Heart left ventricle (tissue), 16 donors: ENCODE measurements at places on chromosomes 2 and 18.

GRCh38 chr2:62147610-62148301, 48.2 kb upstream of the B3GNT2 start:
- DNase-seq, result no peak

DNA sequence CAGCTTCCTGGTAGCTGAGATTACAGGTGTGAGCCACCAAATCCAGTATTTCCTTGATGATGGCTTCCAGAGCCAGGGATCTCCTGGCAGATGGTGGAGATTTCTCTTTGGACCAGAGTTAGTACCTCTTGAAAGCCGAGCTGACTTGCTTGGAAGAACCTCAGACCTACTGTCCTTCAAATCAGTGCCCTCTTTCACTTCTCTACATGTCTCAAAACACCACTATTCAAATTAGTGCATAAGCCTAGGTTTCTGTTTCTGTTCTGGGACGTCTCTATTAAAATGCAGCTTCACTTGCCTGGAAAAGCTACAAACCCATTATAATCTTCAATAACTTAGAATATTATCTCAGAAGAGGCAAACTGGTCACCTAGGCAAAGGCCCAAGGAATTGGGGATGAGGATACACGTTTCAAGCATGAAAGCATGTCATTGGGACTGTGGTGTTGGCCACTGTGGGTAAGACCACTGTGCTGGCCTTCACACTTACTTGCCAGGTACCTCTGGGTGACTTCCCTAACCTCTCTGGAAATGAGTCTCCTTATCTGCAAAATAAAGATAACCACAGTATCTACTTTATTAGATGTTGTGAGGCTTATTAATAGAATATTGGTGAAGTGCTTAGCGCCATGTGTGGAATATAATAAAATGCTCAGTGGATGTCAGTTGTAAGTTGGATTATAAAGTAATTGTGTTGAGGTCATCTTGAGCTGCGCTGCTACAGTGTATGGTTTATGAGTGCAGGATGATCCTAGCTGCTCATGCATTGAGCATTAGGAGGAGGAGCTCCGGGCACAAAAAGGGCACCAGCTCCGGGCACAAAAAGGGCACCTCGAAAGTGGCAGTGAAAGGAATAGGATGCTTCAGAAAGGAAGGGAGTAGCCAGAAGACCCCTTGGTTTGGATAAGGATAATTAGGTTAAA, 84.5 kb downstream of the DOCK10 start:
- DNase-seq, result no peak

DNA sequence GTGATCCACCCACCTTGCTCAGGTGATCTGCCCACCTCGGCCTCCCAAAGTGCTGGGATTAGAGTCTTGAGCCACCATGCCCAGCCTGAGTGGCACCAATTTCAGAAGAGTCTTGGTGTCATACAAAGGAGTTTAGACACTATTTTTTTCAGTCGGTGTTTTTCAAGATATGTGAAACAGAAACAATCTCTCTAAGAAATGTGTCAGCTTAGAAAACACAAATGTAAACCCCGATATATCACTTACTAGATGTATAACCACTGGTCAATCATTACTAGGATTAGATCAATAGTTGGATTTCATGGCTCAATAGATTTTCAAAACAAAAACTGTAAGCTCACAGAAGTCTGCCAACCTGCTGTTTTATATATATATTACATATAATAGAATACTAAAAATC, 67.2 kb upstream of the FRZB start:
- no peak for DNase-seq

DNA sequence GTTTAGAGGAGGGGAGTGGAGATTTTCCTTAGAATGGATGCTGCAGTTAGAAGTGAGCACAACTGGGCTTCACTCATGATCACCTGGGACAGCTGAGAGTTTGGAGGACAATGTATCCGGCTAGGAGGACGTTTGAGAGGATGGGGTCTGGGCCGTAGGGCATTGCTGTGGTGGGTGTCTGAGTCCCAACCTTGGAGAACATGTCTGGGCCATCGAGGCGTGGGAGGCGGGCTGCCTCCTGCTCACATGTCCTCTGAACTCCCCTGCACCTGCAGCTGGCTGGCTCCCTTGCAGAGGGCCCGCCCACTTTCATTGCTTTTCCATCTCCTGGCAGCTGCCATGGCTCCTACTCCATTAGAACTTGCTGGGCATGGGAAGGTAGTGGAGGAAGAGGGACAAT, 203.0 kb upstream of the PXDN start:
- no peak for DNase-seq

DNA sequence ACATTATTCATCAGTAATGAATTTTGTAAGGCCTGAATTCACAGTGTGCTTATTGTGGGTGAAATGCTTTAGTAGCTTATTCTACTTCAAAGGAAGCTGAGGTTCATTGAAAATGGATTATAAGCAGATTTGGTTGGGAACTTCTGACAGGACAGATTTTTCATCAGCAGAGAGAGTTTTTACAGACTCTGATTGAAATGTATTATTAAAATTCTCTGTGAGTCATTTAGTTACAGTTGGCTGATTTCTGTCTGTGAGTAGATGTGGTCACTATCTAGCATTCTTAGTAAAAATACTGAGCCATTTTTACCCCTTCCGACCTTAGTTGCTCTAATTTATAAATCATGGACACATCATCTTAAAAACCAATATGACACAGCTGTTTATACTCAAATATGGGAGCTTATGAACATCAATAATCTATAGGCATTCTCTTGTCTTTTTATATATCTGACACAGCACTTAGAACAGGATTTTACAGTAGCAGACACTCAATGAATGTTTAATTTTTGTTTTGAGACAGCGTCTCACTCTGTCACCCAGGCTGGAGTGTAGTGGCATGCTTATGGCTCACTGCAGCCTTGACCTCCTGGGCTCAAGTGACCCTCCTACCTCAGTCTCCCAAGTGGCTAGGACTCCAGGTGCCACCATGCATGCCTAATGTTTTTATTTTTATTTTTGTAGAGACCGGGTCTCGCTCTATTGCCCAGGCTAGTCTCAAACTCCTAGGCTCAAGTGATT, 239.6 kb downstream of the BABAM2 start:
- DNase-seq, result no peak

DNA sequence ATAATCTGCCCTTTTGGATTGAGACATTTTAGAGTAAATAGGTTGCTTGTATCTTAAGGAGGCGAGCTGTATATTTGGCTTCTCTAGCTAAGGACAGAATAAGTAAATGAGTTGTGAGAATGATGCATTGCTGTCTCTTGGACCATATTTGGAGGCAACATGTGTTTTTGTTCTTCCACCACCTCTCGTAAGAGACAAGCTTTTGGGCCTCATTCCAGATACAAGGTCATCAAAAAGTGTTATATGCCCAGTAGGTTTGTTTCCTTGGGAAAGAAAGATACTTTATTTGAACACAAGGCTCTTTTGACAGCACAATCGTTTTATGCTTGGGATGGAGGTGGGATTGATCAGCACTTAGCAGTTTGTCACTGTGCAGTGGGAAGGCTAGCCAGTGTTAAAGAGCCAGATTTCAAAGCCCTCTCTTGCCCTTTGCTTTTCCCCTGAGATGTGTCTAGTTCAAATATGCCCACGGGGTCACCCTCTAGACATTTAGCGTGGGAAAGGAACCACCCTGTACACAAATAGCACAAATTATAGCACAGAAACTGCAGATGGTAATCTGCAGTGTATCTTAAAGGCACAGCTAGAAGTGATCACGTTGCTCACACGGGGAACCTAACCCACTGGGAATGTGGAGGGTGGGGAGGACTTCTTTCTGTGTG, 131.3 kb downstream of the MAP4K4 start:
- no peak for DNase-seq

DNA sequence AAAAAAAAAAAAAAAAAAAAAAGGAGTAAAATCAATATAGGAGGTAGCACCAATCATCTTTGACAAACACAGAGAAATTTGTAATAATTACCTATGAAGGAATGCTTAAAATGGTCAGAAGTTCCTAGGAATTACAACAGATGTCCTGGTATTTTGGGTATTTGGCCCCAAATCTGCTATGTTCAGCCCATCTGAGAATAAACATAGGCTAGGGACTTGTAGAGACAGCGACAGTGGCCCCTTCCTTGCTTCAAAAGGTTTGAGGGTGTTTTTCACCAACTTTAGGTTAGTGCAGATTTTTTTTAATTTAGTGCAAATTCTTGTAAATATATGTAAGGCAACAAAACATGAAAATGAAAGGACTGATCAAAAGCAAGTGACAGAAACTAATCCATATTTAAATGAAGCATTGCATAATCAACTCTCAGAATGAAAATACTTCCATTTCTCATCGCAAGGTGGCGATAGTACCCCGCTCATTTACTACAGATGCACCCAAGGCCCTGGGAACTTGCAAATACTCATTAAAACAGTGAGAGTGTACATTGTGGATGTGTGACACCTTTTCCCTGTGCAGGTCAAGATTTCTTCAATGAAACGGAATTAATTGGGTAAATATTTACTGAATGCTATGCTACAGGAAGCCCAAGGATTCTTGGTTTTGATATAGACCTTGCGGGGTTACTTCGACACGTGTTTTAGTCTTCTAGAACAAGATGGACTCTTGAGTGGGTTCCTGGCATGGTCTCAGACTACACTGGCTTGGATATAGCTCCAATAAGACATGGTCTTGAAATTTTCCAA, 44.6 kb downstream of the FAM124B start:
- no peak for DNase-seq

DNA sequence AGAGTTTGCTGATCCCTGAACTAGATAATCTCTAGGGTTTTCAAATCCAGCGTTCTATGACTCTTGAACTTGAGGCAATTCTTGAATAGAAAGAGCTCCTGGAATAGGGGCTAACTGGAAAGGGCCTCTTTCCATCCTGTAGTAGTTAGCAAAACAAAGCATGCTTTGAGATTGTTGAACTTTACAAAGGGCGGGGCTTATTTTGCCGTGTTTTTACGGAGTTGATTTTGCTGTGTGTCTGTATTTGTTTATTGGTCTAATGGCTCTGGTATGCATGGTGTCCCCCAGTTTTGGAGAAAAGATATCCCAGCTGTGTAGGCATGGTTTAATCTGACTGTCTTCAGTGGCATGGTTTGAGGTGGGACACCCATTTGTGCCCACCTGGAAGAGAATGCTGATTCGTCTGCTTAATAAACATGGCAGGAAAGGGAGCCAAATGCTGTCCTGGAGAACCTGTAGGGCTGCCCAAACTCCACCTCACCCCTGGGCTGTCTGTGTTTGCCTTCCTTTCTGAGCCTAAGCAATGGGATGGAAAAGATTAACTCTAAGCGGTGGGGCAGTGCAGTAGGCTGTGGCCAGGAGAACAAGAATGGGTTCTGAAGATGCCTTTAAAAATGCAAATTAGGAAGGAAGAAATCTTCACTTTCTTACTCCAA, 74.1 kb upstream of the FOSL2 start:
- DNase-seq, result no peak

DNA sequence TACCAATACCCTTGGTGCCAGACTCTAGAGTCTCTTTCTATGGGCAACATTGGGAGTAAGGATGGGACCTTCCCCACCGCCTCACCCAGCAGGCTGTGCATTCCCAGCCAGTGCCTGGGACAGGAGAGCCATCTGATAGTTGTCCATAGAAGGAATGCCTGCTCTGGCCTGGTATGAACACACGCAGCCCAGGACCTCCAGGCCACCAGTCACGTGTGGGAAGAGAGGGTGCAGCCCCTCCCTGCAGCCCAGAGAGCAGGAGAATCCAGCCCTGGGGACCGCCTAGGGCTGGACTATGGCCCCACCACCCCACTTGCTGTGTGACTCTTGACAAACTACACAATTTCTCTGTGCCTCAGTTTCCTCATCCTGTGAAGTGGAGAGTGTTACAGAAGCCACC, 52.5 kb upstream of the ID2 start:
- no peak for DNase-seq

- DNase-seq, result no peak
Observed at GRCh38 chr2:159661286-159661685, 44.9 kb upstream of the BAZ2B start.

- no peak for DNase-seq
Observed at GRCh38 chr2:205543937-205544702, 138.2 kb upstream of the NRP2 start.

GRCh38 chr2:191860760-191861466, 14.0 kb upstream of the CAVIN2 start:
- DNase-seq, result no peak

DNA sequence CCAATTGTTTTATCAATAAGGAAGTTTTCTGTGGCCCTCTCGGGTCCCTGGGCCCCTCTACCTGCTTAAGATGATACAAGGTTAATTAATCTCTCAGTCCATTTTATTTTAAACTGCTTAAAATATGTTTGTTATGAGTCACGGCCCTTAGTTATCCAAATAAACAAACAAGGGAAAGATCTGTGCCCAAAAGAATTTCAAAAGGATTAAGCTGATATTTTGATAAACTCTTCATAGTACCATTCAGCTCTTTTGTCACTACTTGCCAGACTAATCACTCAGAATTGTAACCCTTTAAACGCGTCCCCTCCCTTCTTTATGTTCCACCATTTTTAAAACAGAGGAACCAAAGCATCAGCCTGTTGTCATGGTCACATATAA, 144.7 kb upstream of the STK17B start:
- no peak for DNase-seq

DNA sequence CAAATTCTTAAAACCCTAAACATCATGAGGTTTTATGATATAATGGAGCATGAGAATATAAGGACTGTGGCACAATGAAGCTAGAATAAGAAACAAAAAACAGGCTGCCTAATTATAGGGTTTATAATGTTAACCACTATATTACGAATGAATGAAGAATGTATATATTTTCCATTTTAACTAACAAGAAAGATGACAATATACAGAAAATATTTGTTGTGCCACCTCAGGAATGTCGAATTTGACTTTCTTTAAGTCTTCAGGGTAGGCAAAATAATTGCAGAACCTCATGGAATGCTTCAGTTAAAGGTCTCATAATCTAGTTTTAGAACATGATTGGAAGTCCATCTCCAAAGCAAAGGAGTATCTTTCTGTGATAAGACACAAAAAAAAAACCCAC, 282.9 kb upstream of the SLC8A1 start:
- DNase-seq, result no peak

DNA sequence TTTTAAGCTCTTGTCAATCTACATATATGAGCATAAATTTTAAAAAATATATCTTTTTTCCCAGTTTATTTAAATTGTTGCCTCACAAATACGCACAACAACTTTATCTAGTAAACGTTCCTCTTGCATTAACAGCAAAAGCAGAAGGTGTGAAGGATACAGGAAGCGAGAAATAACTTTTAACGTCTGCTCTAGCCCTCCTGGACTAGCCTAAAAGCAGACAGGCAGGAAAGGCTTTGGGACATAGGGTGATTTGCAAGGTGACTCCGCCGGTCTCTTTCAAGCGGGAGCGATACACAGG, 434 bp upstream of the DUSP19 start:
- DNase-seq, result no peak

DNA sequence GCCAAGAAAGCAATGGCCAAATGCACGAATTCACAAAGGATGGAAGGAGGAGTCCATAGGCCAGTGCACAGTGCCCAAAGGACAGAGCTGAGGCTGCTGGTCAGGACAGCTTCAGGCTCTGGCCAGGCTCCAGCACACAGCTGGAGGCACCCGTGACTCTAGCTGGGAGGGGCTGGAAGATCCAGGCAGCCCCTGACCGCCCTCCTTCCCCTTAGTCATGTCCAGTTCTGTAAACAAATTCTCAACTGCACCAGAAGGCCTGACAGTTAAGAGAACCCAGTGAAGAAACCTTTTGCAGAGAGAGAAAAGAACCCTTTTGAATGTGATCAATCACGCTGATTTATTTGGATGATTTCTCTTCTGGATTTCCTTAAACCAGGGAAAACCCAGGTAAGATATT, 7.7 kb upstream of the YWHAQ start:
- DNase-seq, result peak; percentile 88

- no peak for DNase-seq
Observed at GRCh38 chr2:159126432-159127022, 158.1 kb downstream of the TANC1 start.

- DNase-seq, result no peak
Observed at GRCh38 chr2:16429431-16430145, 236.0 kb downstream of the CYRIA start.

- no peak for DNase-seq
Observed at GRCh38 chr2:162457490-162457889, 113.6 kb downstream of the GCA start.
